ENCODE measurements at places on chromosomes 6 and 20. TPM values are rescaled to one million over a fixed set of nuclear protein-coding genes. Genes with fewer than 3 reads are reported as not detected.

The KCNK16 gene
- polyA plus RNA-seq, result not detected

The RNF39 gene
- polyA plus RNA-seq, result 1.1 TPM

The SLX4IP gene
- polyA plus RNA-seq, result 9.1 TPM

The OR14J1 gene
- polyA plus RNA-seq, result not detected

The PHF3 gene
- polyA plus RNA-seq, result 28.6 TPM

The GDAP1L1 gene
- 5.9 TPM for polyA plus RNA-seq

The DUSP15 gene
- polyA plus RNA-seq, result 0.61 TPM

The DLL1 gene
- 2.2 TPM for polyA plus RNA-seq
